ENCODE measurements at places on chromosomes 2 and 18.

GRCh38 chr2:215644233-215644897, 208.5 kb upstream of the FN1 start:
- DNase-seq = no peak

- DNase-seq = no peak
These were observed 24.9 kb downstream of the EFHD1 start for GRCh38 chr2:232658217-232658785.

- no peak for DNase-seq
These were observed 303.4 kb downstream of the ALK start for GRCh38 chr2:29618024-29618423.

DNA sequence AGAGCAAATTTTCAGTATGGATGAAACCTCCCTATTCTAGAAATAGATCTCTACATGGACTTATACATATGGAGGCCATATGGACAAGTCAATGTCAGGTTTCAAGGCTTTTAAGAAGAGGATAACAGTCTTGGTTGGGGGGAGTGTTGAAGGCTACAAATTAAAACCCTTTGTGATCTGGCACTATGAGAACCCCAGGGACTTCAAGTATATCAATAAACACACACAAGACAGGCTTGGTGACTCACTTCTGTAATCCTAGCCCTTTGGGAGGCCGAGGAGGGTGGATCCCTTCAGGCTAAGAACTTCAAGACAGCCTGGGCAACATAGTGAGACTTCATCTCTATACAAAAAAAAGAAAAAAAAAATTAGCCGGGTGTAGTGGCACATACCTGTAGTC, 127.2 kb upstream of the SP5 start:
- no peak for DNase-seq

- DNase-seq = no peak
These were observed 122.4 kb downstream of the PTGR3 start for GRCh38 chr18:75086494-75087034.

DNA sequence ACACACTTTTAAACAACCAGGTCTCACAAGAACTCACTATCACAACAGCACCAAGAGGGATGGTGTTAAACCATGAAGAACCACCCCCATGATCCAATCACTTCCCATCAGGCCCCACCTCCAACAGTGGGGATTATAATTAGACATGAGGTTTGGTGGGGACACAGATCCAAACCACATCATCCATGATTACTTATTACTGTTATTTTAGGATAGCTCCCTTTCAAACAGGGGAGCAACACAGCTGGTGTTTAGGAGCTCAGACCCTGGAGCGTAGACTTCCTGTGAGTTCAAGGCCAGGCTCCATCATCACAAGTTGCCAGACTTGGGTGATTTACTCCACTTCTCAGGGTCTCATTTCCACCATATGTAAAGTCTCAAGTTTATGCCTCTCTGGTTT, 382.7 kb downstream of the HRH4 start:
- no peak for DNase-seq

- DNase-seq = no peak
These were observed 423.2 kb upstream of the NRP2 start for GRCh38 chr2:205259121-205259520.

DNA sequence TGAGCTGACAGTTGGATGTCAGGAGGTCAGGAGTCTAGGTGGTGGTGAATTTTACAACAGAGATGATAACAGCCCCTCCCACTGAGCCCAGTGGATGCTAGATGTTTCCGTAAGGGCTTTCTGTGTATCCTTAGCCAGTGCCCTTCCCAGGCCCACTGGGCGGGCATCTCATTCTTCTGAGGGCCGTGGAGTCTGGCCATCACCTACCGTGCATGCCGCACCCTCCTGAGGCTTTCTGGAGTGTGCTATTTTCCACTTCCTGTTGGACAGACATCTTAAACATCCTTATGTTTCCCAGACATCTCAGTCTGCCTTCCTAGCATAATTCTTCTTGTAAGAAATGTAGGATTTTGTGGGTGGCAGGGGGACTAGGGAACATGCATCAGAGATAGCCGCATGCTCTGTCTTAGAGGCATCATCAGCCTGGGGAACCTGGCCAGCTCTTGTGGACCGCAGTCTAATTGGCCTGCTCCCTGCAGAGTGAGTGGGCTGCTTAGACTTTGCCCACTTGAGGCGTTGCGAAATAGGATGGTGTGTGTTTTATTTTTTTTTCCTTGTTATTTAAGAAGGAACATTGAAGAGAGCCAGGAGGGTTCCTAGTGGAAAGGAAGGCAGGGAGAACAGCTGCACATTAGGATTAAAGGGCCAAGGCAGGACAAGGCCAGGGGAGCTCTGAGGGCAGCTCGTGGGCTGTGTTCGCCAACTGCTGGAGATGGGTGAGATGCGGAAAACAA, 135.8 kb downstream of the SH3RF3 start:
- DNase-seq = no peak

DNA sequence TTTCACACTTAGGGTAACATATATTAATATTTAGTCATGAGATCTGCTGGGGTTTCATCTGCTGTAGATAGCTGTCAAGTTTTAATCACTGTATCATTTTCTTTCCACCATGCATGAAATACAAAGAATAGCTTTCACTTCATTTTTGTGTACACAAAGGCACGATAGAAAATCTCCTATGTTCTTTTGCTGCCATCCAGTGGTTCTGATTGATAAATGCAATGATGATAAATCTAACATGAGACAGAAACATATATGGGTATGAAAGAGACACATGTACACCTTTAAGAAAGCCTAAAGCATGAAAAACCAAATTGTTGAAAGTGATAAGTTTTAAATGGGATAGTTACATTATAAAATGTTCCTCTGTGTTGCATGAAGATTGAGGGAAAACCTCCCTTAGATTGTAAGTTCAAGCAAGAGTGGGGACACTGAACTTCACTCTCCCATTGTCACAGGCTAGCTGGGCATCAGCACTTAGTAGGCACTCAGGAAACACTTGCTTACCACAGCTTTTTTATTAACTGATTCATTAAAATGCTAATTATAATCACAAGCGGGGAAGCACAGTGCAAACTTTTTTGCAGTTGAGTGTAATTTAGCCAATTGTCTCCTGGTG, 31.2 kb downstream of the C1D start:
- no peak for DNase-seq

GRCh38 chr2:146080925-146081324, 1561.0 kb upstream of the ZEB2 start:
- no peak for DNase-seq

DNA sequence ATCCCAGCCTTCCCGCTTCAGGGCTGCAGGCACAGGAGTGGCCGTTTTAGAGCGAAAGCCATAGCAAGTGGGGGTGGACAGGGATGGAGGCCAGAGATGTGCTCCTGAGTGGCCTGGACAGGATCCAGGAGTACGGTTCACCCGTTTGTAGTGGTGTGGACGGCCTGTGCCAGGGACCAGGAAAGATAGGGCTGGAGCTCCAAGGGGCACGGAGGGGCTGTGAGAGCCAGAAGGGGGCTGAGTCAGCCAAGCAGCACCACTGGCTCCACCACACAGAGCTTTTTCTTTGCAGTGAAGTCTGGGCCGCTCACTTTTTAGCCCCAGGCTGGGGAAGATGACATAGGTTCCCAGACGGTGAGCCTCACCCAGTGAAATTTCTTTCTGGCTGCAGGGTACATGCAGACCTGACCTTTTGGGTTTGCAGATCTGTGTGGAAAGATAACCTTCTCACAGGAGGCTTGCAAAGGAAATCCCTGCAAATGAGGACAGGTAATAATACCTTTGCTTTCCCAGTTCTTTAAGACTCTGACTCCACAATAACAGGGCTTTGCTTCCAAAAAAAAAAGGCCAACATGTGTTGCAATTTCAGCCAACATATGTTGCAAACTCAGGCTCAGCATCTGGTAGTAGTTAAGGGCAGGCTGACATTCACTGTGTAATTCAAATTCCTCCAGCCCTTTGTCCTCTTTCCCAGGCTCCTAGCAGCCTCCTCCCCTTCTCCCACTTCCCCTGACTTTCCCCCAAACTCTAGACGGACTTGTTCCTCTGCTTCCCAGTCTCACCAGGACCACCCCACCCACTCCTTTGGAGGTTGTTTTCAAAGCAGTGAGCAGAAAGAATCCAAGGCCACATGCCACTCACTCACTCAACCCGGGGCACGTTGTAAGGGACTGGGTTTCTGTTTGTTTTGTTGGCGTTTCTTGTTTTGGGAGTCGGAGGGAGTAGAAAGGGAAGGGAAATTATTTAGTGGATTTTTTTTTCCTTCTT, 20.3 kb upstream of the LAPTM4A start:
- DNase-seq = no peak

GRCh38 chr2:100749771-100750542, 70.0 kb upstream of the NPAS2 start:
- DNase-seq = no peak

DNA sequence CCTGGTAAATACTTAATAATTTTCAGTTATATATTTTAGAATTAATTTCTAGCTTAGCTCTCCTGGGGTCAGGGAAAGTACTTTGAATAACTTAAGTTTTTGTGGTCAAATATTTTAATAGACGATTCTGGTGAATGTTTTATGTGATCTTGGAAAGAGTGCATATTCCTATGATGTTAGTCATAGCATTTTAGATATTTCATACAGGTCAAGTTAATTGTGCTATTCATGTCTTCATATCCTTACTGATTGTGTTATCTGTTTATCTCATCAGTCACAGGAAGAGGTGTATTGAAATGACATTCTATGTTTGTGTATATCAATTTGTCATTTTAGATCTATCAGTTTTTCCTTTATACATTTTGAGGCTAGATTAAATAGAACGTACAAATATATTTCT, 576.2 kb downstream of the CPS1 start:
- DNase-seq = no peak

DNA sequence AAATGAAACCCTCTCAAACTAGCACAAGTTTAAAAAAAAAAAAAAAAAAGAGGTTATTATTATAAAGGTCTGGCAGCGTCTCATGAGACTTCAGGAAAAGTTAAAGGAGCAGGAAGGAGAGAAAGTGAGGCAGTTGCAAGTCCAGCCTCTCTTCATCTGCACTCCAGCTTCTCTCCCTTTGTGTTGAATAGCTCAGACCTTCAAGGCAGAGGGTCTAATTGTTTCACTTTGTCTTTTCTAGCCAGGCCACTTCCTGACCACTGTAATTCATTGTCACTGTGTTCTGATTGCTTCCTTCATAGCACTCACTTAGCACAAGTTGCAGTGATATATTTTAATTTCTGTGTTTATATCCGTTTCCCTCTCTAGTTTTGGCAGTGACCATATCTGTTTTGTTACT, 99.9 kb downstream of the SPATS2L start:
- DNase-seq = no peak

DNA sequence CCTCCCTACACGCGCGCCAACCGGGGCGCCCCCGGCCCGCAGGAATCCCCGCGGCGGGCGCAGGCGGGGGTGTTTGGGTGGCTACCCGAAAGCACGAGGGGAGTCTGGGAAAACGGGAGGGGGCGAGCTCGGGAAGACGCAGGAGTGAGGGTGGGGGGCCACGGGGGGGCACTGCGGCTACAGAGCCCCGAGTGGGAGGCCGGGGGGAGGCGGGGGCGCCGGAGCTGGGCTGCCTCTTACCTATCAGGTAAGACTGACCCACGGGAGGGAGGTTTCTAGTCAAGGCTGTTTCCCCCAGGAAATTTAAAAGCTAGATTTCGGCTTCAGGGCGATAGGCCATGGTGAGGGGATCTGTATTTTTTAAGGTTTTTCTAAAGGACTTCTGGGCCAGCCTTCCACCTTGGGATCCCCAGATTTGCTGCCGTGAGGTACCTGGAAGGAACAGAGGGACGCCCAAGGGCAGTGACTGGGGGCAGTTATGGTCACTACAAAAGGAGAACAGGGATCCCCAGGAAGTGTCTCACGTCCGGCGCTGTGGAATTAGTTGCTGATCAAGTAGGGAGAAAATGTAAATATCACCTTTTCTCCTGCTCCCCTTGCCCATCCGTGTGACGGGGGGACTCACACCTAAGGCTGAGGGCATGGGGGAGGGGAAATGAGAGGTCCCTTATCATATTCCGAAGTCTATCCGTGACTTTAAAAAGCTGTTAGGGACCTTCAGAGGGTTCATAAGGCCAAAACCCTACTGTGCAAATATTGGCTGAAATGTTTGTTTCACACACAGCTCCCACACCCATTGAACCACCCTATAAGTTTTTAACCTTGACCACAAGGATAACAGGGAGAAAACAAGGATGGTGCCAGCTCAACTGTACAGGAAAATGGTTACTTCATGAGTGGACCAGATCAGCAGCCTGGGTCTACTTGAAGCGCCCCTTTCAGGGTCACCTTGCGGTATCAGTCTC, 638 bp upstream of the IRS1 start:
- no peak for DNase-seq

DNA sequence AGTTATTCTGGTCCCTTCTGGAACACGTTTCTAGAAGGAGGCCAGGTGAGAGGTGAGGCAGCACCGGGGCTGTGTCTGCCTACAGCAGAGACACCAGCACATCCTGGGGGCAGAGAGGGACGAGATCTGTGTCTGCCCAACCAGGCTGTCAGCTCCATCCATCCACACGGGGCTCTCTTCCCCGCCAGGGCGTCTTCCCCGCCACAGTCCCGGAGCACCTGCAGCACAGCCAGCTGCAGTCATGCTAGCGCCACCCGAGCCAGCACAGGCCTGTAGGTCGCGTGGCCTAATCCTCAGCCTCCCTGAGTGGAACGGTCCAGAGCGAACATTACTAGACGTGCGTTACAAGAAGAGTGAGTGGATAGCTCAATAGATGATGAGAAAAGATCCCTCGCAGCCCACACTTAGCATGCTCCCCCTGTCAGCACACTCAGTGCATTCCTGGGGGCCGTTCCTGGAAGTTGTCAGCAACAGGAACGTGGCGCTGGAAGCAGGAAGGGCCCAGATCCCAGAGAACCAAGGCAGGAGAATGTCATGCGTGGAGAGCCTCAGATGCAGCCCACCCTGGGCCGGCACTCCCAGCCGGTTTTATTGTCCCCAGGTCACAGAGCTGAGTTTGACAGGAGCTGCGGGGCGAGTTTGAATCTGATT, 179.0 kb downstream of the TWIST2 start:
- DNase-seq = no peak

DNA sequence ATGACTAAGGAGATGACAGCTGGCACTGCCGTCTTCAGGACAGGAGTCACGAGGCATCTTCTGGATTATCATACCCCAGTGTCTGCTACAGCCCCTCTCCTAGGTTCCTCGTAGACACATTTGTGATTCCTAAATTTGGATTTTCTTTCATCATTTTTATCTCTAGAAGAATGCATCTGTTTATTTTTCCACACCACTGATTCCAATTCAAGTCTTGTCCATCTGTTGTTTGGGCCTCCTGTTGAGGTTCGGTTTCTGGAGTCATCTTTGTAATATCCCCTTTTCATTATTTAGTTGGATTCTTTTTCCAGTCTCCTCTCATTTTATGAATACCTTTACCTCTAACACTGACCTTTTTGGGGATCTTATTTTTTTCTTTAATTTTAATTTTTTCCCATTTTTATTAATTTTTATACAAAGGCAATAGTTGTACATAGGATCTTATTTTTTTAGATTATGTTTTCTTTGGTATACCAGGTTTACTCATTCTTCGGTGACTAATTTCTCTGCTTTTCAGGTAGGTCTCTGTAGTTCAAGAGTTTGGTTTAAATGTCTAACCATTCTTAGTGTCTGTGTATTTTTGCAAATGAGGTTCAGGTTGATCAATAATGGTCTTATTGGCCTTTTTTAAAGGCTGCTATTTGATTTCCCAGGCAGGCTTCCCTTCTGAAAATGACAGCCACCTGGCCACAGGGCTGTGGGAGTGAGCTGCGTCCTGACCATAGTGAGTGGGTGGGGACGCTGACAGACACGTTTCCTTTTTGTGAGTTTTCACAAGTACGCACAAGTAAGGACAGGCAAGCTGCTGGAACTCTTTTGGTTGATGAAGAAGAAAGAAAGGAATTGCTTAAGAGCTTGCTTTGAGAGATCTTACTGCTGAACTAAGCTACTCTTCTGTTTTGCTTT, 34.5 kb downstream of the FARP2 start:
- DNase-seq = no peak

- no peak for DNase-seq
These were observed 71.0 kb upstream of the RBMS1 start for GRCh38 chr2:160564591-160564990.
